RWPE2 (cell line): ENCODE measurements at places on chromosomes 3 and 15.

DNA sequence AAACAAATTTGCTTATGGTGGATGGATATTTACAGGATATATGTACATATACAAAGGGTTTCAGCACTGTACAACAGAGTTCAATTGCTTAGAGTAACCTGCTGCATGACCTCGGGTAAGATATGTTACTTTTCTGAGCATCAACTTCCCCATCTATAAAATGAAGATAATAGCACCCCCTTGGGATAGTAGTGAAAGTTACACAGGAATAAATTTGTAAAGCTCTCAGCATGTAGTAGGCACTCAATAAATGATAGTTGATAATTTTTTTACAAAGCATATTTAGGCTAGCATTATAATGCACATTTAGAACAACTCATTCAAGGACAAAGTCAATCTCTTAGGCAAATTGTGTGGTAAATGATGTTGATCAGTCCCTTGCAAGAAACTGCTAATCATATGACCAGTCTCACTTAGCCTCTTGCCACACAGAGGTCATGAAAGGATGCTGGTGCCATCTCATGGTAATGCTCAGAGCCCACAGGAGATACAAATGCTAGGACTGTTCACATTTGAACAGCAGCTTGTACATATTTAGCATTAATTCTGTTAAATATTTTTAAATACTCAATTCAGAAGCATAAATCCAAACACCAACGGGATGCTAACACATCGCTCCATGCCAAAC, 123.9 kb downstream of the MAGI1 start:
- DNase-seq = no peak

DNA sequence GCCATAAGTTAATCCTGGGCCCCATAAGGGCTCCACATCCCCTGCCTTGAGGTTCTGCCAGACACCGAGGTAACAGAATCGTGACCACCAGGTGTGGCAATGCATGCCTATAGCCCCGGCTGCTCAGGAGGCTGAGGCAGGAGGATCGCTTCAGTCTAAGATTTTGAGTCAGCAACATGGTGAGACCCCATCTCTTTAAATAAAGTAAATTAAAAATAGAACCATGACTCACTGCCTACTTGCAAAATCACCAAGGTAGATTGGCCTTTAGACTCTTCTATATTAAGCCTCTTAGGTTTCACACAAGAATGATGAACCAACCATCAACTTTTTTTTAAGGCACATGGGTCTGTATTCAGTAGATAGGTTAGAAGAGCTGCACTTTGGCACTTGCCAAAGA, 9.7 kb downstream of the WDR5B start:
- DNase-seq = no peak

- no peak for DNase-seq
Measured at GRCh38 chr15:90189781-90190467, 11.2 kb upstream of the SEMA4B start.

DNA sequence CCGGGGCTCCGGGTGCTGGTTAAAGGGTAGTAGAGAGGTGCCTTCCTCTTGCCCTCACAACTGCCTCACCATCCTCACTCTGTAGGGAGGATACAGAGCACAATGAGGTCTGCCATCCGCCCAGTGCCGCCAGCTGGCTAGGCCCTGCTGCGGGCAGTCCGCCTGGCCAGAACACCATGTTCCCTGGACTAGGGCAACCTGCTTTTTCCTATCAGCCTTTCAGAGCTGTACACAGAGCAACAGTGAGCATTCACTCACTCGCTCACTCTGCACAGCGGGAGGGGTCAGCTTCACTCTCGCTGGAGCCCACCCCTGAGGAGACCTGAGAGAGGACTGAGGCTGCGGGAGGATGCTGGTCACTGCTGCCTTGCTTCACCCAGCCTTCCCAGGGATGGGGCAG, 218.7 kb upstream of the CHRNA7 start:
- no peak for DNase-seq

DNA sequence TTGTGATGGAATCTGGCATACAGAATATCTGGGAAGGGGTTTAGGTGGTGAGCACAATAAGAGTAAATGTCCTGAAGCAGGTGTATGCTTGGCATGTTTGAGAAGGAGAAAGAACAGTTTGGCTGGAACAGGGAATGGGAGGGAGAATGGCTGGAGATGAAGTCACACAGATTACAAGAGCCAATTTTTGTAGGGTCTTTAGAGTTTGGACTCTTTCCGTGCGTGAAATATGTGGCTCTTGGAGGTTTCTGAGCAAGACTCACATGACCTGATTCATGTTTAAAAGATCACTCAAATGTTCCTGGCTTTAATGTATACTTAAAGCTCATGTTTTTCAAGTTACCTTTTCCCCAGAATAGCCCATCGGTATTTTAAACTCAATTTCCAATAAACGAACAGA, 32.8 kb downstream of the SPRED1 start:
- DNase-seq = no peak

DNA sequence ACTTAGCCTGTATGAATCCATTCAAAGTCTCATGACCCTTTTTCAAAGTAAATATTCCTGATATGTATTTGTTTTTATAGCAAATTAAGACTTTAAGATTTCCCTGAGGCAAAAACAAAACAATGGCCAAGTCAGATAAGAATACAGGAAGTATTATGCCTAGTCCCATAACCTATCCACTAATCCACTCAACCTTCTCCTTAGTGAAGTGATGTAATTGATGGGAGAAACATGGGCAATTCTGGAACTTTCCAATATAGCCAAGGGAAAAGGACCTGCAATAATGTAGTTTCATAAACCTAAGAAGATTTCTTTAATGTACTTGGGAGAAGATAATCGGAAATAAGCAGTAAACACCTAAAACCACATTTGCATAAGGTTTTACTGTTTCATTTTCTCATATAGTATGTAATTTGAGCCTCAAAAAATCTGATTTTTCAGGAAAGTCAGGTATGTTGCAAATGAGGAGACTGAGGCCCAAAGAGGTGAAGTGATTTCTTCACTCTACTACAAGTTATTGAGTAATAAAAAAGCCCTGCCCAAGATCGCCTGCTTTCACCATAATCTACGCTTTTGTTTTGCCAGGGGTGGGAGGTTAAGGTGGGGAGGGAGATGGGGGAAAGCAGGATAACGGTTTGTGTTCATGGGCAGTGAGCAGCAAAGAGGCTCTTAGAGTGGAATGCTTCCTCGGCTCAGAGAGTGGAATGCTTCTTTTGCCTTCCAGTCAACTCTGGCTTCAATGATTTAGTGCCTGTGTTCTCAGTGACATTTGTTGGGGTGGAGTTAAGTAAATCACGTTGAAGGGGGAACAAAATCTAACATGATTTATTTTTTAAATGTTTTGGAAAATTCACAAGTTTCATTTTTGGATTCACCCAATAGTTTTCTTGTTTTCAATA, 95.0 kb upstream of the FNDC3B start:
- DNase-seq = no peak

DNA sequence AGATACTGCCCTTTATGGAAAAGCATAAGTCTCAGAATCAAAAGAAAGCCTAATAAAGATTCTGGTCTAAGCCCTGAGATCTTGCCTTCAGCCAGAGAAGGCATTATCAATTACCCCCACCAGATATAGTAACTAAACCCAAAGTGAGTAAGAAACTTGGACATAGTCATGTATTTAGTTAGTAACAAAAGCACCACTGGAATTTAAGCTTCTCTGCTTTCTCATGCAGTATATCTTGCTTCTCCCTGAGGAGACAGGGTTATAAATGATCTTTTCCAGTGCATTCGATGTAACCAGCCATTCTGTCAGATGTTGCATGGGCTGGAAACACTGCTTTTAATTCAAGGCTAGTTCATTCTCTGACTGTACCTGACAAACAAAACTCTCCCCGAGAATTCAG, 946.7 kb downstream of the NAALADL2 start:
- no peak for DNase-seq

GRCh38 chr3:50233176-50233575, 2.8 kb upstream of the GNAI2 start:
- no peak for DNase-seq

GRCh38 chr3:11482021-11482420, 161.7 kb downstream of the VGLL4 start:
- no peak for DNase-seq

DNA sequence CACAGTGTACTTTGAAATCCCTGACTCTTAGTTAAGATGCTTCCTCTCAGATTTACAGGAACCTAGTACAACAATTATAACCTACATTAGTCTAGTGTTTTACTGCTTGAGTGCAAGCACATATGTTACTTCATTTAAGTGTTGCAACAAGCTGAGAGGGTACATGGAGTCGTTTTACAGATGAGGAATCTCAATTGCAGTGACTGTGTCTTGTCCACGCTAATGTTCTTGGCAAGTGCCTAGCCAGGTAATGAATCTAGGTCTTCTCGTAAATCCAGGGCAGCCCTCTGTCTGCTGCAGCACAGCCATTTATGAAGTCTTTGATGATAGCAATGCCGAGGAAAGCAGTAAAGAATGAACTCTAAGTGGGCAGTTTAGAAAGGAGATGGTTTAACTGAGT, 384.4 kb upstream of the ARPP21 start:
- DNase-seq = no peak

- DNase-seq = no peak
Measured at GRCh38 chr3:160296591-160296990, 71.4 kb downstream of the C3orf80 start.

DNA sequence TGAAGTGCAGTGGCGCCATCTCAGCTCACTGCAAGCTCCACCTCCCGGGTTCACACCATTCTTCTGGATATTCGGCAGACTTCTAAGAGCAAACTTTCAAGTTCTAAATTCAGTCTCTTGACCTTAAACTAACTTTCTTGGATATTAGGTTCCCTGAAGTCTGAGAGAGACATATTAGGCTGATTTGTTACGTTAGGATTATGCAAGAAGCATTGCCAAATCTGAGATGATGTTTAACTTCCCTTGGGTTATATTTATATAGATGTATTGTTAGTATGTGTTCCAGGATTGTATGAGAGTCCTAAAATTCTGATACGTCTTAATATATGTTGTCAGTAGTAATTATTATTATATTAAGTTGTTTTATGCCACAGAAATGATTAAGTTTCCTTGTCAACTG, 80.1 kb downstream of the SLC6A1 start:
- no peak for DNase-seq

- peak; percentile 65 for DNase-seq
Measured at GRCh38 chr3:175150812-175151401, 291.8 kb downstream of the NAALADL2 start.

GRCh38 chr15:84992157-84992944, 10.7 kb downstream of the PDE8A start:
- no peak for DNase-seq

DNA sequence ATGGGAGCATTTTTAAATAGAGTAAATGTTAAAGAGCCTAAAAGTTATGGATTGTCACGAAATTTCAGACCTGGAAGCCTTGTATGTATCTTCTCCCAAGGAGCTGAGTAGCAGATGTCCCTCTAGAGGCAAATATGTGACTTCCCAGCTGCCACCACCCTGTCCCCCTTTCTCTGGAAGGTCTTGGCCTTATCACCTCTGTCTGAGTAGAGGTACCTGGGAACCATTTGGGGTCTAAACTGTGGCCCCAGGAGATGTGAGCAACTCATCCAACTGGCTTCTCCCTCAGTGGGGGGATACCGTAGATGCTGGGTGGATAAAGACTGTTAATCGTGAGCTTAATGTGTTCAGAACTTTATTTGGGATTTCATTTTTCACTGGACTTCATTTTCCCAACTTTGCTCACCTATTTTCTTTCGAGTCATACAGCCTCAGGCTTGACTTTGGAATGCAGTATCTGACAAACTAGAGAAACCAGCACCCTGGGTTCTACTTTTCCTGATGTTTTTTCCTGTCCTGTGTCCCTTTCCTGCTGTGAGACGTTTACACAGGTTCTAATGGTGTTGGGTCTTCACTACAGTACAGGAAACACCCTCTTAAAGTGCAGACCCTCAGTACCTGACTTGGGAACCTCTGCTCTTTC, 53.3 kb upstream of the CCR4 start:
- no peak for DNase-seq

DNA sequence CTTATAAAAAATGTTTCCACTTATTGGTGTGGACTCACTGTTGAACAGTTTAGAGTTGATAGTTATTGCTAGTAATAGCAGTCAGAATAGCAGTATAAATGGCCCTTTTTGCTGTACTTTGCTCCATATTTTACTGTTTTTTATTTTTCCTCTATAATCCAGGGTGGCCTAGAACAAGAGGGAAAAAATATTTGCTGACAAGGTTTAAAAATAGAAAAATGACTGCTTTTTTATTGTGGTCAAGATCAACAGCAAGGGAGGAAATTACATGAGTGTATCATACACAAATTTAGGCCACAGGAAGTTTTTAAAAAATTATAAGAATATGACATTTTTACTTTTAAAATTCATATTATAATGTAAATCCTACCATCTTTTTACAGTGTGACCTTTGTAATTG, 269.1 kb downstream of the WDR72 start:
- DNase-seq = no peak

- DNase-seq = no peak
Measured at GRCh38 chr3:2635511-2635910, 474.7 kb downstream of the IL5RA start.

GRCh38 chr15:28002136-28002861, 96.8 kb downstream of the OCA2 start:
- DNase-seq = no peak

GRCh38 chr3:51385621-51386091, 565 bp downstream of the MANF start:
- peak; percentile 29 for DNase-seq

DNA sequence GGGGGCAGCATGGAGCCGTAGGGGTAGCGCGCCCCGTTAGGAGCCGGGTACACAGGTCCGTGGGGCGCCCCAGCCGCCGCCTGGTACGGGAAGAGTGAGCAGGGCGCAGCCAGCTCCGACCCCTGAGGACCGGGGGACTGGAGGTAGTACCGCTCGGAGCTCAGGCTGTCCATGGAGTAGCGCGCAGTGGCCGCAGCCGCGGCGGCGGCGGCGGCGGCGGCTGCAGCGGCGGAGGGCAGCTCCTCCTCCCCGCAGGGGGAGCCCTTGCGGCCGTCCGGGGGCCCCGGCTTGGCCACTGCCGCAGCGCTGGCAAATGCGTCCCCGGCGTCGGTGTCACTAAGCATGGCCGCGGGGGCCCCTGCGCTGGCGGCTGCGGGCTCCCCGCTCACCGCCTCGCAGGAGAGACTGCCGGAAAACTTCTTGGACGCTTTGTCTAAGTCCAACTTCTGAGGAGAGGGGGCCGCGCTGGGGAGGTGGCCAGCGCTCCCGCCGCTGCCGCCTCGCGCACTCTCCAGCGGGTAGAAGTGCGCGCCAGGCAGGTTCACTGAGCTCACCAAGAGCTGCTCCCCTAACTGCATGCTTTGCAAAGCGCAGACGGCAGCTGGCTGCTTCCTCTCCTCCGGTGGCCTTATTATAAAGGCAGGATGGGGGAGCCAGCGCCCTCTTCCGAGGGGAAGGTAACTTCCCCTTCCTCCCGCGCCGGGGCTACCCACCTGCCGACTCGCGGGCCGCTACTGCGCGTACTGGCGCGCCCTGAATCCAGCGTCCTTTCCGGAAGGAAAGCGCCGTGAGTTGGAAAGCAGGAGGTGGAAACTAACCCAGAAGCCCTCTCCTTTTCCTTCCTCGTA, at the start of gene EOMES:
Gene EOMES (minus strand): TSS at position 607 of the 848 bp plus-strand sequence. CDS start 29 bp downstream, at position 578.
- no peak for DNase-seq

GRCh38 chr15:88913850-88914169, 631 bp upstream of the MFGE8 start:
- DNase-seq = no peak
